ENCODE measurements at places on chromosomes 2 and 18. TPM values are rescaled to one million over a fixed set of nuclear protein-coding genes. Genes with fewer than 3 reads are reported as not detected.

DNA sequence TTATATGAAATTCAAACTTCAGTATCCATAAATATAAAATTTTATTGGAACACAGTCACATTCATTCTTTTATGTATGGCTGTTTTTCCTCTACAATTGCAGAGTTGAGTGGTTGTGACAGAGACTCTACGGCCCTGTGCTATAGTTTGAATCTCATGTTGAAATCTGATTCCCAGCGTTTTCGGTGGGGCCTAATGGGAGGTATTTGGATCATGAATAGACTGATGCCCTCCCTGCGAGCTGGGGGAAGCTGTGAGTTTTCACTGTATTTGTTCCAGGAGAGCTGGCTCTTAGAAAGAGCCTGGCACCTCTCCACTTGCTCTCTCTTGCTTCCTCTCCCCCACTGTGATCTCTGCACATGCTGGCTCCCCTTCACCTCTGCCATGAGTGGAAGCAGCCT lies 1.7 kb downstream of the PFN4 start:
- no peak for DNase-seq

GRCh38 chr18:55657572-55658331 lies 69.8 kb upstream of the TCF4 start:
- no peak for DNase-seq

MRPL19 gene
- 43.9 TPM for total RNA-seq

GRCh38 chr2:99397266-99397920 lies 60.2 kb downstream of the EIF5B start:
- no peak for DNase-seq

ECEL1 gene
- not detected for total RNA-seq

NRBP1 gene
- 60.2 TPM for total RNA-seq

DNA sequence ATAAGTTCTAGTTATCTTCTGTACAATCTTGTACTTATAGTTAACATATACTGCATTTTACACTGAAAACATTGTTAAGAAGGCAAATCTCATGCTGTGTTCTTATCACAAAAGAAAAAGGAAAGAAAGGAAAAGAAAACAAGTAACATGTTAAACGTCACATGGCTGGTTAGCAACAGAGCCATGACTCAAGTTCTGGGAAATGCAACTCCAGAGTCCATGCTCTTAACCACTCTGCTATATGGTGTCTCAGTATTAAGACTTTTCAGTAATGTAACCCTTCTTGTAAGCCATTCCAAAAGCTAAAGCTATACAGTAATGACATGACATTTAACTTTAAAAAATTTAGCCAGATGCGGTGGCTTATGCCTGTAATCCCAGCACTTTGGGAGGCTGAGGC lies 181.4 kb downstream of the BARD1 start:
- no peak for DNase-seq

WNT10A gene
- total RNA-seq, result 2.2 TPM

- DNase-seq, result no peak
Observed at GRCh38 chr2:235132651-235133050, 180.8 kb downstream of the SH3BP4 start.

- DNase-seq, result no peak
Observed at GRCh38 chr18:35371412-35372195, 5.5 kb downstream of the ZNF396 start.

DNA sequence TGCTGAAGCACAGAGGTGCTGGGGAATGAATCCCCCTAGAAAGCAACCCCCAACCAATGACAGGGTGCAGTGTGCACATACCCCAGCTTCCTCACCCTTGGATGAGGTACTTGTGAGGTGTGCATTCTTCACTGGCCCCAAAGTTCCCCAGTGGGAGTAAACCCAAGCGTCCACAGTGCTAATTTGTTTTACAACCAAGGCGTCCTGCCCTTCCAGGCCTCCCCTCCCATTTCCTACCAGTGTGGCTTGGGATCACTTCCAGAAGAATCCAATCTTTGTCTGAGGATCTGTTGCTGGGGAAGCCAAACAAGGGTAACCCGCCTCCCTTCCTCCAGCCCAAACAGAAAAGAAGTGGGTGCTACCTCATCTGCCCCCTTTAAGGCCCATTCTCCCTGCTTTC lies 40.3 kb upstream of the TEX51 start:
- no peak for DNase-seq

DNA sequence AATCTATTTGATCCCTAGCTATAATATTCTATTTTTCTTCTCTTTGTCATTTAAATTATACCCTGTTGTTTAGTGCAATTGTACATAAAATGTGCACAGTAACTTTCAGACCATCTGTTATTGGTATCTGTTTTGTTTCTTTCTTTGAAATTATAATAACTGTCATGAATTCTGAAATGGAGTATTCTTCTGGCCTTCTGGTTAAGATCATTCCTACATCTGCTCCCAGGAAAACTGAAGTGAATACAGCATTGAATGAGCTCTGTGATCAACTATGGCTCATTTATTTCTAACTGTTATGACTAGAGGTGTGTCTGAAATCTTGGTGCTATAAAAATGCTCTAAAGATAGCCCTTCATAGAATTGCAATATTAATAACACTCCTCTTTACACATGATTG lies 788.4 kb upstream of the TMEFF2 start:
- DNase-seq, result no peak

- no peak for DNase-seq
Observed at GRCh38 chr18:22346953-22347605, 70.6 kb downstream of the CTAGE1 start.

DNA sequence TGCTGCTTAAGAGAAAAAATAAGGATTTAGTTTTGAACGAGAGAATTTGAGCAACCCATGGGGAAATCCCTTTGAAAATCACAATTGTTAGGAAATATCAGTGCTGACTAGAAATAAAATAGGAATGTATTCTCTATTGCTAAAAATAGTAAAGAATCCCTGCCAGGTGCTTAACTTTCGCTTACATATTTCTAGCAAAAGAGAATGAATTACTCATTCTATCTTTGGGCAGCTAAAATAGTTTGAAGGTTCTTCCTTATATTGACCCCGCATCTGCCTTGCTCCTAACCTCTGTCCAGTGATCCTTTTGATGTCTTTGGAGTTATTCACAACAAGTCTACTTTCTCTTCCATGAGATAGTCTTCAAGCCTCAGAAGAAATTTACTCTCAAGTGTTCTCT lies 103.8 kb downstream of the PLCL1 start:
- DNase-seq, result no peak

GRCh38 chr2:25806941-25807340 lies 71.3 kb downstream of the ASXL2 start:
- no peak for DNase-seq
